ENCODE measurements at places on chromosomes 7 and 10.

DNA sequence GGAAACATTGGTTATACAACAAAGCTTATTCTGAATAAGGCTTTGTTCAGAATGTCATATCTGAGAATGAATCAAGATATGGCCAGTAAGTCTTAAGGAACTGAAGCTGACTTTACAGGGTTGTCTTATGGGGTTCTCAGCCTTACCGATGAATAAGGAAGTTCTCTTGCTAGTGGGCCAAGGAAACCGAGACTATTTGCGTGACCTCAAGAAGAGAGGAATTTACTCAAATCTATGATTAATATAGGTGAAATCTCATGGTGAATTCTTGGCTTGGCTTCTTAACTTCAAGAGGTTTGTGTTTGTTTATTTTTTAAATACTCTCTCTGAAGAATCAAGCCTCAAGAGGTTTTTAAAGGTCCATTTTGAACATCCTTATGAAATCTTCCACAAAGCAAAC, 4.7 kb upstream of the MRLN start:
- DNase-seq: no peak

- no peak for DNase-seq
Observed at GRCh38 chr7:101625031-101625791, 3.9 kb downstream of the MYL10 start.

GRCh38 chr7:64793106-64793755, 997 bp upstream of the ZNF138 start:
- no peak for DNase-seq

DNA sequence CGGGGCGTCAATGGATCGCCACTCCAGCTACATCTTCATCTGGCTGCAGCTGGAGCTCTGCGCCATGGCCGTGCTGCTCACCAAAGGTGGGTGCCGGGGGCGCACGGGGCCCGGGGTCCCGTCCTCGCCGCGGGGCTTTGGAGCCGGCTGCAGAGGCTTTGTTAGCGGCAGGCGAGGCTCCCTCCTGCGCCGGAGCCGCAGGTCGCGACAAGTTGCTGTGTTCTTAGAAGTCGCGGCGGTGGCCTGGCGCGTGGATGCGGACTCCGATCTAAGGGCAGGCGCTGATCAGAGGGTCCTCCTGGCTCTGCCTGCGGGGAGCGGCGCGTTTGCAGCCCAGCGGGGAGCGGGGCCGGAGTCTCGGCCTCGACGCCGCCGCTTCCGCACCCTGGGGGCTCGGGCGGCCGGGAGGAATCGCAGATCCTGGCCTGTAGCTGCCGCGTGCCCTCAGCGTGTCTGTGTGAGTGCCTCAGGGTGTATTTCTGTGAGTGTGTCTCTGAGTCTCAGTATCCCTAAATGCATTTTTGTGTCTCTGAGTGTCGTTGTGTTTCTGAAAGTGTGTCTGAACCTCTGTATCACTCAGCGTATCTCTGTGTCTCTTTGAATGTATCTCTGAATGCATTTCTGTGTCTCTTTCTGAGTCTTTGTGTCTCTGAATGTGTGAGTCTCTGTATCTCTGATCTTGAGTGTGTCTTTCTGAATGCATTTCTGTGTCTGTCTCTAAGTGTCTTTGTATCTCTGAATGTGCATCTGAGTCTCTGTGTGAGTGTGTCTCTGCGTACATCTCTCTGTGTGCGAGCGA, 766 bp downstream of the BAMBI start:
- peak; percentile 10 for DNase-seq

GRCh38 chr10:91493313-91493712, 83.2 kb downstream of the HECTD2 start:
- no peak for DNase-seq

DNA sequence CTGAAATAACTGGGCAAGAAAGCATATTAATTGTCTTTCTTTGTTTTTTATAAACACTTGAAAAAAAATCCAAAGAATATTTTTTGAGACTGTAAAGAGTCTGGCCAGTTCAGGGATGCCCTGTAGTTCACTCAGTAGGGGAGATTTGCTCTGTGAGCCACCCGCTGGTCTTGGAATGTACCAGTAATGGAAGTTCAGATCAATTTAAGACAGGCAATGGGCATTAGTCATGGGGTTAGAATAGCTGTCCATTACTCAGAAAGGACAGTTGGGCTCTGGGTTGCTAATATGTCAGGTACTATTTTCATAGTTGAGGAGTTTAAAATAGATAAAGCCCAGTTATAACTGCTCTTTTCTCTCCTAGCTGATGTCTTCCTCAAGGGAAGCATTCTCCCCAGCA, 38.7 kb downstream of the A1CF start:
- no peak for DNase-seq

DNA sequence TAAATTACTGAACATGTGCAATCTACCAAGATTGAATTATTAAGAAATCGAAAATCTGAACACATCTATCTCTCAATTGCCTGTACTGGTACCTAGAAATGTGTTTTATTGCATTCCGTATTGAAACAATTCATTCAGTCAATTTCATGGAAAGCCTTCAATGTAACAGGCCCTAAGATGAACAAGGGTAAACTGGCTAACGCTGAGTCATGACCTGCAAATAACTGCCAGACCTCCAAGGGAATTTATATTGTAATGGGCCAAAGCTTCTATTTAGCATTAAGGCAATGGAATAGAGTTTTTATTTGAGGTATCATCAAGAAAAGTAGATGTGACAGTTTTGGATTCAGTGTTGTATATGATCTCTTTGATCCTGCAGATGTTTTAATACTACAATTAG, 49.9 kb upstream of the CD36 start:
- DNase-seq: no peak

DNA sequence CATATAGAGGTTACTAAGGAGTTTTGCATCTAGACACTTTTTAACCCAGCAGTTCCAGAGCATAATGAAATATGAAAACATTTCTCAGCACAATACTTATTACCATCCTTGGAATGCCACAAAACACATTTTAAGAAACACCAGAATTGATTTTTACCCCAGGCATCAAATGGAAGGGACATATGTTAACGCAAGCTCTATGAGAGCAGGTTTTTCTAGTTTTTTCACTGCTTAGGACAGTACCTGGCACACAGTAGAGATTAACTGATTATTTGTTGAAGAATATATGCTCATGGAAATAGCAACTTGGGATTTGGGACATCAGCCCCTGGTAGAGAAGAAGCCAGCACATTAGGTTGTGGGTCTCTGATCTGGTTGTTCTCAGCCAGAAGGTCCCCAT, 67.0 kb upstream of the ARID5B start:
- no peak for DNase-seq

GRCh38 chr7:1239803-1240516, 7.3 kb downstream of the UNCX start:
- DNase-seq: no peak

GRCh38 chr7:11786186-11786585, 45.8 kb downstream of the THSD7A start:
- no peak for DNase-seq

DNA sequence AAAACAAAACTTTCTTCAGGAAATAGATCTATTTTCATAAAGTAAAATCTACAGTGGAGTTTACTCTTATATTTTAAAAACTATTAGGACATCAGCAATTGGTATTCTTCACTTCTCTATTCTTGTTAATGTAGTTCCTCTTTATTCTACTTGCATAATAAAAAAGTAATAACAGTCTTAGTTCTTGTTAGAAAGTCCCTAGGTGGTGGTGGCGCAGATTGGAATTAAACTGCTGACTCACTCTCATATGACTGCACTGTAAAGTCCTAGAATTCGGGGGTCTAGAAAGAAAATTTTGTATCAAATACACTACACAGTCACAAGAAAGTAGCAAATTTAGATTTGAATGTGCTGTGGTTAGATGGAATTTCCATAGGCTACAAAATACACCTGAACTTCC, 44.6 kb upstream of the TES start:
- DNase-seq: no peak

DNA sequence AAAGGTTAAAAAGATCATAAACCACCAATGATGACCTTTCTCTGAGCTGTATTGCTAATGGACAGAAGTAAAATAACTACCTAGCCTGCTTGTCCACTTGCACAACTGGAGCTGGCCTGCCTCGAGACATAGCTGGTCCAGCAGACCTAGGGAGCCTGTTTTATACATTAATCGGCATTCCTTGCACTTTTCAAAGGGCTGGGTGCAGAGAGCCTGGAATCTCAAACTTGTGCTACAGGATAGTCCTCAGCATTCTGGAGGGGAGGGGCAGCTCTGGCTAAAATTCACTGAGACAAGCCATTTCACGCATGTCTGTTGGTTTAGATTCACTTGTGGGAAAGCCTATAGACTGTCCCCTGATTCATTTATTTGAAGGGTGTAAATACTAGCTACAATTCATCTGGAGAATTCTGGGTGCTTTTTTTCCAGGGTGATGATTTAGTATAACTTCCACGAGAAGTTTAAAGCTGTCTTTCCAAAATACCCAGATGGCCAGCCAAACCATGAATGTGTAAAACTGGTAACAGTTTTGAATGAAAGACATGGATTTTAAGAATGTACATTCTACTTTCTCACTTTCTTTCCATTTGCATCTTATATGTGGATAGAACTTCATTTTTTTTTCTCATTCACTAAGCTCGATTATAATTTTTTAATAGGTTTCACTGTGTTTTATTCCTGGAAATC, 389.4 kb downstream of the KCNMA1 start:
- no peak for DNase-seq

DNA sequence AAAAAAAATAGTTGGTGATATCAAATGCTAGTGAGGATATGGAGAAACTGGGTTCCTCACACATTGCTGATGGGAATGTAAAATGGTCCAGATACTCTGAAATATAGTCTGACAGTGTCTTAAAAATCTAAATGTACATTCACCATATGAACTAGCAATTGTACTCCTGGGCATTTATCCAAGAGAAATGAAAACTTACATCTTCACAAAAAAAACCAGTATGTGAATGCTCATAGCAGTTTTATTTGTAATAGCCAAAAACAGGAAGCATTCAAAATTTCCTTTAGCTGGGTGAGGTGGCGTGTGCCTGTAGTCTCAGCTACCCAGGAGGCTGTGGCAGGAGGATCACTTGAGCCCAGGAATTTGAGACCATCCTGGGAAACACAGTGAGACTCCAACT, 2.1 kb upstream of the SSC4D start:
- no peak for DNase-seq

DNA sequence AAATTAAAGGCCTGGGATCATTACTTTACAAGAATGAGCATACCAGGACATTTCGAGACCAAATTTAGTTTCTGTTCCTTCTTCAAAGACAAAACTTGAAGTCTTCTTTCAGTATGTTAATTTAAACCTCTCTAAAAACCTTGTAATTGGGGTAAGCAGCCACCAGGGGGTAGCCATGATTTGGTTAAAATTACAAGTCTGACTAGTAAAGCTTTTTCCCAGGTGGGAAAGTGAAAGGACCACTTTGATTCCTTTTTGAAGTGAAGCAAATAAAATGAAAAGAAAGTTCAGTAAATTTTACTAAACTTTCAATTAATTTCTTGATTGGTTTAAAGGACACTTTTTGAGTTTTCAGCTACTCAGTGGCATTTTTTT, 294.3 kb downstream of the BBS9 start:
- no peak for DNase-seq

GRCh38 chr7:127894588-127894987, 136.6 kb downstream of the LRRC4 start:
- DNase-seq: no peak

GRCh38 chr7:107152011-107152410, 16.8 kb upstream of the HBP1 start:
- no peak for DNase-seq

GRCh38 chr7:97373736-97374135, 256.2 kb downstream of the SDHAF3 start:
- DNase-seq: no peak

DNA sequence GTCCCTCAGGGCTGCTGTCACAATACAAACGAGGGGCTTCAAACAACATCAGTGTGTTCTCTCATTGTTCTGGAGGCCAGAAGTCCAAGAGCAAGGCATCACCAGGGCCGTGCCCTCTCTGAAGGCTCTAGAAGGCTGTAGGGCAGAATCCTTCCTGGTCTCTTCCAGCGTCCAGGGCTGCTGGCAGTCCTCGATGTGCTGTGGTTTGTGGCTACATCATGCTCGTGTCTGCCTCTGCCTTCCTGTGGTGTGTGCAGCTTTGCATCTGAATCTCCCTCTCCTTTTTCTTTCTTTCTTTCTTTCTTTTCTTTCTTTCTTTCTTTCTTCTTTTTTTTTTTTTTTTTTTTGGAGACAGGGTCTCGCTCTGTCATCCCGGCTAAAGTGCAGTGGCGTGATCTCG, 103.5 kb downstream of the INSYN2A start:
- DNase-seq: no peak

GRCh38 chr10:88848499-88848898, 3.1 kb downstream of the ANKRD22 start:
- DNase-seq: no peak

- no peak for DNase-seq
Observed at GRCh38 chr10:75845176-75845947, 413.9 kb downstream of the LRMDA start.

DNA sequence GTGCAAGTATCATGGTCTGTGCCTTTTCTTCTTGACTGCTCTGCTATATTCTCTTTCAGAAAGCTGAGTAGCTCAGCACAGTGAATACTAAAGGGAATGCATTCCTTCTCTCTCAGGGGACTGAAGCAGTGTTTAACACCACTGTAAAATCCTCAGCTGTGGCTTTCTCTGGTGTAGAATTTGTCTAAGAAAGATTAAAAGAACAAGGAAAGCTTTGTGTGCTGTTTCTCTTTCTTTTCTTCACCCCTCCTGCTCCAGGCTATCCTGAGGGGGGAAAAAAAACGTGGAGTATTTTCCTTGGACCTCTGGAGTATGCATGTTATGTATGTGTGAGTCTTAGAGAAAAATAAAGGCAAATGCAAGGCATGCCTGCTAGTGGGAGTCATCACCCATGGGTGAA, 383.9 kb downstream of the AUTS2 start:
- DNase-seq: no peak

DNA sequence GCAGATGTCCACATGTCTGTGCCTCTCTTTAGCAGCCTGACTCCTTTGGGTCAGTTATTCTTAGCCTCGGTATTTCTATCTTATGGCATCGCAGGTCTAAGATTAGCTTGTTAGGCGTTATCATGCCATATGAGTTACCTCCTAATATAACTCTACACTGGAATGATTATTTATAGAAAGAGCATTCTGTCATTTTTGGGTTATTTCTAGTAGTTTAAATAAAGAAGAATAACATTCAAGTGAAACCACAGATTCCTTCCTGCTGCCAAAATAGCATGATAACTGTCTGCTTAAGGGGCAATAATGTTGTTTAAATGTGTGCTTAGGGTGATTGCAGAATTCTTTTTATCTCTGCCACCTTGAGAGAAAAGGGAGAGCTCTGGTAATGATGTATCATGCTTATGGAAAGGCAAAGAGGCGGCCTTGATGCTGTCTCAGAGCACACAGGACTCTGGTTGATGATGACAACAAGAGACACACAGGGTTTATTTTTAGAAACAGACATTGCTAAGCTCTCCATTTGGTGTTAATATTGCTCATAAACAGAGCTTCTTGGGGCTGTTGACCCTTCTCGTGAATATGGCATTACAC, 10.4 kb downstream of the HDAC9 start:
- DNase-seq: no peak

All from activated T-helper 2 cell treated with anti-CD3 and anti-CD28 coated beads, Interferon-gamma antibody, Interleukin-2, Interleukin-4, amounts not matched to agents 10 μg/mL and 5 μg/mL and 100 μg/mL, durations not matched to agents 14 hours and 24 hours and 36 hours (primary cell).